ENCODE measurements at places on chromosomes 13 and 19.

DNA sequence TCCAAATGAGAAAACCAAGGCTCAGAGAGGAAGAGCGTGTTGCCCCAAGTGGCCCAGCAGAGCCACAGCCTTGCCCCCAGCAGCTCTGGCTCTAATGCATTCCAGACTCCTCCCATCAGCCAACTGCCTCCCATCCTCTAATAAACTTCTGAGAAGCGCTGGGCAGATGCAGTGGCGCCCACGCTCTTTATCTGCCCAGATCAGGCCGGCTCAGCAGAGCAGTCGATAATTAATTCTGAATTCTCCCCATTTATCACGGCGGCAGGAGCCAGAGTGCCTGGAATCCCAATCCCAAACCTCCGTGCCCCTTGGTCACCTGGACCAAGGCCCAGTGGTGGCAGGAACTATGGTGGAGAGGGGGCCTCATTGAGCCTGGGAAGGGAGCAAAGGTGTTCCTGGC, 13.9 kb downstream of the TINCR start:
- no peak for DNase-seq

DNA sequence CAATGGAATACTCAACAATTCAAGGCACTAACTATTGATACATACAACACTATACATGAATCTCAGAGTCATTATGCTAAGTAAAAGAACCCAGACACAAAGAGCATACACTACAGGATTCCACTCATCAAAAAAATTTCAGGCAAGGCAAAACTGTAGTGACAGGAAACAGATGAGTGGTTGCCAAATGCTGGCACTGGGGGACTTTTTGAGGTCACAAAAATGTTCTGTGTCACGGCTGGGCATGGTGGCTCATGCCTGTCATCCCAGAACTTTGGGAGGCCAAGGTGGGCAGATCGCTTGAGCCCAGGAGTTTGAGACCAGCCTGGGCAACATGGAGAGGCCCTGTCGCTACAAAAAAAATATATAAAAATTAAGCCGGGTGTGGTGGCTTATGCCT, 129.4 kb downstream of the KL start:
- DNase-seq, result no peak

GRCh38 chr13:63092456-63092855, 1676.8 kb upstream of the PCDH20 start:
- DNase-seq, result no peak

GRCh38 chr19:33216198-33216830, 9.3 kb downstream of the SLC7A10 start:
- DNase-seq, result no peak

DNA sequence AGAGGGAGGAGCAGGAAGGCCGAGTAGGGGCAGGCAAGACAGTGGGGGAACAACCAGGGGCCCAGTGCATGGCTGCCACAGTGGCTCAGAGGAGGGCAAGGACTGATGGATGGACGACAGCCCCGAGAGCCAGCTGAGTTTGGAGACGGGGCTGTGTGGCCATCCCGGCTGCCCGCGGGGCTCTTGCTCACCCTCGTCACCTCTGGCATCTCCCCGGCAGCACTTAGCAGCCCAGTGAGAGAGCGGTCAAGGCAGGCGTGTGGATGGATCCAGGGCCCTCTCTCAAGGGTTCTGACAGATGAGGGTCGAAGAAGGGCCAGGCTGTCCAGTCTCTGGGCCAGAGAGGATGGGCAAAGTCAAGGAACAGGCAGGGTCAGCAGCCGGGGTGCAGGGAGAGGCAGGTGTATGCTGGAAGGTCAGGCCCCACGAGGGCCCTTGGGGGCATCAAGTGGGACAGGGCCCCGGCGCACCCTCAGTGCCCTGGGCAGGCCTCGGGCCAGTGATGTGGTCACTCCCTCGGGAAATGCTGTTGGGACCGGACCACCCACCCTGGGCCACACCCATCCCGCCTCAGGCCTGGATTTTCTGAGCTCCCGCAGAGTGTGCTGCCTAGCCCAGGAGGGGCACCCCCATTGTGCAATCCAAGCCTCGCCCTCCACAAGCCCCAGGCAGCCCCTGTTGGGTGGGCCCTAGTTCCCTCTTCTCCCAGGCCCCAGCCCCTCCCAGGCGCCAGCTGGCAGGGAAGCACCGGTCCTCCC, 56.4 kb upstream of the TPM4 start:
- DNase-seq, result peak; percentile 7

- DNase-seq, result peak; percentile 42
These were observed 964 bp downstream of the KHSRP start for GRCh38 chr19:6423499-6424194.

GRCh38 chr13:50386541-50387050, 371.4 kb downstream of the KCNRG start:
- DNase-seq, result no peak

DNA sequence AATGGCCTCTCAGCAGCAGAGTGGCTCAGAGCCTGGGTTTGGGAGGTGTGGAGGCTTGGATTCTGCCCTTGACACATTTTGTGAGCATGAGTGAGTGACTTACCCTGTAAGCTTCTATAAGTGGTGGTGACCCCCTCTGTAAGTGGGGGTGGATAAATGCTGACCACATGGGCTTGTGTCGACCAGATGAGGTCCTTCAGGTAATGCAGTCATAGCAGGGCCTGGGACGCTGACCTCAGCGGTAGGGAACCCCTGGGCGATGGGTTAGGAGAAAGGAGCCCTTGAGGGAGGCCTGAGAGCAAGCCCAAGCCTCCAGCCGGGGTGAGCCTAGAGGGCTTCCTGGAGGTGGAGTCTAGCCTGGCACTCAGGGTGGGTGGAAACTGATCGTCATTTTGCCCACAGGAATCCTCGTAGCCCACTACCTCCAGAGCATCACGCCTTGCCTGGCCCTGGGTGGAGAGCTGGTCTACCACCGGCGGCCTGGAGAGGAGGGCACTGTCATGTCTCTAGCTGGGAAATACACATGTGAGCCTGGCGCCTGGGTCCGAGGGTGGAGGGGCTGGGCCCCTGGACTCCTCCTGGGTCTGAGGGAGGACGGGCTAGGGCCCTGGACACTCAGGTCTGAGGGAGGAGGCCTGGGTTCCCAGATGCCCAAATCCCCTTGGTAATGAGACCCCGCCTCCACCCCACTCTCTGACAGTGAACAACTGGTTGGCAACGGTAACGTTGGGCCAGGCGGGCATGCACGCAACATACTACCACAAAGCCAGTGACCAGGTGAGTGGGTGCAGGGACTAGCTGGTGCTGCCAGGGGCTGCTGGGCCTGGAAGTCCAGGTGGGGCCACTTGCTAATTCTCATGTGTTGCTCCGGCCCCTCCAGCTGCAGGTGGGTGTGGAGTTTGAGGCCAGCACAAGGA, 5.0 kb upstream of the APOE start:
- no peak for DNase-seq

DNA sequence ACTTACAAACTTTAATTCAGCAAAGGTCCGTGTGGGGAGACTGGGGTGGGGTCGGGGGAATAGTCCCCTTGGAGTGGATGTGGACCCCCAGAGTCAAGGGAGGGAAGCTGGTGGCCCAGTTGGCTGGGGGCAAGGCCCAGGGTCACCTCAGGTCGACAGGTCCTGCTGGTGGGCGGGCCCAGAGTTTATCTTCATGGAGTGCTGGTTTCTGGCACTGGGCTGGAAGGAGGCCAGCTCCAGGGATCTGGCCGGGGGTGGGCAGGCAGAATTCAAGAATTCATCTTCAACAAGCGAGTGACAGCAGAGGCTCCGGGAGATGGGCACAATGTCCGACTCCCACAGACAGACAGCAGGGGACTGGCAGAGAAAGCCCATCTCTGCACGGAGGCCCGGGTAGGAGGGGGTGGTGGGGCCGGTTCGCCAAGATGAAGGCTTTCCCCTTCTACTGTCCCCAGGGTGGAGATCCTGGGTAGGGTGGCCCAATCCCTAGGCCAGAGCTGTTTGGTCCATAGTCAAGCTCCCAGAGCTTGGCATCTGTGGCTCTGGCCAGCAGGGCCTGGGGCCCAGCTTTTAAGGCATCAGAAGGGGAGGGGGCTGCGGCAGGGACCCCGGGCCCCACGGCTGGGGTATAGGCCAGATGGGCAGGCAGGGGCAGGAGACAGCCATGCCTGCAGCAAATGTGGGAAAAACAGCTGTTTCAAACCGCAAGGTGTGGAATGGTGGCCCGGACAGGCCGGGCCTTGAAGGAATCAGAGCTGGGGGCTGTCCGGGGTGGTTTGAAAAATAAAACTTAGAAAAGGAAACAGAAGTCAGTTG, 622 bp upstream of the FDX2 start:
- DNase-seq, result no peak

DNA sequence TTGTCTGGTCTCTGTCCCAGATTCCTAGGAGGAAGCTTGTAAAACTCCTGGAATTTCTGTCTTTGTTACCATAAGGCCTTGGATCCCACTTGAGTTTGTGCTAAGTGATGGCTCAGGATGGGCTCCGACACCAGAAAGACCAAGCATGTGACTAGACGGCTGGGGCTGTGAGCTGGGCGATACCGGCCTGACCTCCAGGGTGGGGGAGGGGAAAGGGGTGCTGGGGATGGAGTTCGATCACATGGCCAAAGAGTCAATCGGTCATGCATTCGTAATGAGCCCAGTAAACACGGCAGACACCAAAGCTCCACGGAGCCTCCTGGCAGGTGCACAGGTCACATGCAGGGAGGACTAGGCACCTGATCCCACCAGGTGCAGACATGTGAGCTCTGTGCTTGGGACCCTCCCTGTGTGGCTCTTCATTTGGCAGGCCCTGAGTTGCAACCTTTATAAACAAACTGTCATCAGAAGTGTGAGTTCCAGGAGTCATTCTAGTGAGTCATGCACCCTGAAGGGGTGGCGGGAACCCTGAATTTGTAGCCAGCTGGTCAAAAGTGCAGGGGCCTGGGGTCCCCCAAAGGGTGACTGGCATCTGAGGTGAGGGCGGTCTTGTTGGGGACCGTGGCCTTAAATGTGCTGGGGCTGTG, 27.1 kb downstream of the ELAVL1 start:
- no peak for DNase-seq

DNA sequence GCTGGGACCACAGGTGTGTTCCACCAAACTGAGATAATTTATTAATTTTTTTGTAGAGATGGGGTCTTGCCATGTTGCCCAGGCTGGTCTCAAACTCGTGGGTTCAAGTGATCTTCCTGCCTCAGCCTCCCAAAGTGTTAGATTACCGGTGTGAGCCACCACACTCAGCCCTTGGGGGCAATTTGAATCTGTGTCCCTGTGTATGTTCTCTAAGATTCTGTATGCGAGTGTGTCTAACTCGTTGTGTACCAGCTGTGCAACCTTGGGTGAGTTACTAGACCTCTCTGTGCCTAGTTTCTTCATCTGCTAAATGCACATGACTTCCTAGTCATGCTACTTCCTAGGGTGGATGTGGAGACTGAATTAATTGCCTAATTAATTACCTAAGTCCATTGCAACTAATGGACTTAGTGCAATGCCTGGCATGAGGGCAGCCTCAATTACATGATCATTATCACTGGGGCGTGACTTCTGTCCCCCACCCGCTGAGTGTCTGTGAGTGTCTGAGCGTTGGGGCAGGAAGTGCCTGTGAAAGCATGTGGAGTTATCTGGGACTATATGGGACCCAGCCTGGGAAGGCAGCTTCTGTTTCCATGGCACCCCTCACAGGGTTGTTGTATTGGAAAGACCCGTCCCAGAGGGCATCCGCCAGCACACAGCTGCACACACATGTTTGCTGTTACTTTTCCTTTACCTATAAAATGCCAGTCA, 1.8 kb upstream of the NCCRP1 start:
- DNase-seq, result no peak

DNA sequence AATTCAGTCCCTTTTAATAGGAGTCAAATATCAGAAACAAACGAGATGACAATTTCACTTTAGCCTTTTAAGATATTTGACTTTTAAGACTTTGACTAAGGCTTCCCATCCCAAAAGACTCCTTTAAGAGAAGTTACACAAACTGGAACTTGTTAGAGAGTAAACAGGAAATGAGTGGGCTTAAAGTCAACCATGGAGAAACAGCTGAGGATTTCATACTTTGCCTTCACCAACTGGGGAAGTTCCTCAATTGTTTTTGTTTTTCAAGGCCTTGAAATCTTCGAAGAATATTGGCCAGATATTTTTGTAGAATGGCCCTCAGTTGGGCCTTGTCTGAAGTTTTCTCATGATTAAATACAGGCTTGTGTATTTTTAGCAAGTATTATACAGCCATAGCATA, 227.3 kb downstream of the POU4F1 start:
- DNase-seq, result no peak

- DNase-seq, result no peak
These were observed 8.1 kb downstream of the ARHGEF7 start for GRCh38 chr13:111123221-111123620.

DNA sequence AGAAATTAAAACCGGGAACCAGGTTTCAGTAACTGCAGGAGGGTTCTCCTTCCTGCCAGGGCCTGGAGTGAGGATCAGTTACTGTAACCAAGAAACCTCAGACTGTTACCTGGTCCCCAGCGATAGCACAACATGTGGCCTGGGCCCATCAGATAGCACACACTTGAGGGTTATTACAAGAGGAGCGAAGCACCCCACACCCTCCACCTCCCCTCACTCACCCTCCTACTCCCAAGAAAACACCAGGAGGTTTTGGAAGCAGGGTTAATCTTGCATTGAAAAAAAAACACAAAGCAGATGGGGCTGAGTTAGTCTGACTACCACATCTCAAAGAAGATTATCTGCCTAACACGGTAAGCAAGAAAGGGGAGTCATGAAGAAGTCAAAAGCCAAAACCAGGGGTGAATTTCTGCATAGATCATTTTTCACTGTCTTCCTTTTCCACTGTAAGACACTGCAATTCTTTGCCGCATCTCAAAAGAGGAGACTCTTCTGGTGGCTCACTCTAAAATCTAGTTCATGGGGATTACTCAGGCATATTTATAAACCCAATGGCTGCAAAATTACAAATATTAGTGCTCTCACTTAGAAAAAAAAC, 75.9 kb upstream of the DOCK9 start:
- no peak for DNase-seq

DNA sequence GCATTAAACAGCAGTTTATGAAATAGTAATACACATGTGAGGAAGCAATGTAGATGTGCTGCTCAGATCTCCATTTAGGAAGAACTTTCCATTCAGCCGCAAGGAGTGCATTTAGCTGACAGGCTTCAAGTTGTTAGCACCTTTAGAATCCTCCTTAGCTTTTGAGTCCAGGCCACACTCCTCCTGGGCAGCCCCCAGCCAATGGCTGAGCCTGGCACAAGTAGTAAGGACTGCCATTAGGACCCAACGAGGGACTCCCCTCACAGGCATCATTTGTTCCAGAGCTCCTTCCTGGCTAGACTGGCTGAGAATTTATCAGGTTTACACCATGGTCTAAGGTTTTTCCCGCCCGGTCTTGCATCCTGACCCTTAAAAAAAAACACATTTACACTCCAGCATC, 201.4 kb downstream of the DIAPH3 start:
- DNase-seq, result no peak

- DNase-seq, result no peak
These were observed 171.9 kb downstream of the ITGBL1 start for GRCh38 chr13:101624210-101624922.

GRCh38 chr19:47351548-47351947, 2.4 kb downstream of the DHX34 start:
- DNase-seq, result no peak

DNA sequence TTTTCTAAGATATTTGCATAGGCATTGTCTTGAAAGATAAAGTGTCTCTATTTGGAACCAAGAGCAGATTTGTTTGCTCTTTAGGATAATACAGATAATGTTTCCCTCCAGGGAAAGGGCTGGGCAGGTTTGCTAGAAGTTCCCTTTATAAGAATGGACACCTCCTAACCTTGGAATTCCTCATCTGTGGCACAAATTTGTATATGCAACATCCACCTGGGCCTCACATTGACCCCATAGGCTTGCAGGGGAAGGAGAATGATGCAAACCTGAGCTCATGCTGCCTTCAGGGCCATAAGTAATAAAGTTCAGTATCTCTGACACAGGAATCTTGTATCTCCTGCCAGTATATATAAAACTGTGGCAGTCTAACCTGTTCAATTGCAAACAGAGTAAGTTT, 508.4 kb upstream of the MIR17HG start:
- DNase-seq, result no peak

GRCh38 chr13:49459580-49459979, 15.5 kb downstream of the SETDB2 start:
- DNase-seq, result no peak

All from activated T-cell treated with anti-CD3 and anti-CD28 coated beads, Interleukin-2, amount 50 U/mL, for 1 hour (primary cell).